ENCODE measurements at places on chromosomes 1 and 21.

DNA sequence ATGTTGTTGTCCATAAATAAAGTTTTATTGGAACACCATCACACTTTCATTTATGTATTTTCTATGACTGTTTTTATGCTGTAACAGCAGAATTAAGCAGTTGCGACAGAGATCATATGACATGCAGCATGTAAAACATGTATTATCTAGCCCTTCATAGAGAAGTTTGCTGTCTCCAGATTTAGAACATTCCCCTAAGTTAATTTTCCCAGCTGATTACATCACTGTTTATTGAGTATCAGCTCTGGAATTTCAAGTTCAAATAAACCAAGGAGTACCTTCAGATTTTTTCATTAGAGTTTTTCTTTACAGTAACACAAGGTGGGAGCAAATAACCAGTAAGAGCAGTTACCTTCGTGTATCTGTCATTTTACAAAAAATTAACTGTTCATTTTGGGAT is 792.8 kb downstream of the USP25 start:
- DNase-seq = no peak

DNA sequence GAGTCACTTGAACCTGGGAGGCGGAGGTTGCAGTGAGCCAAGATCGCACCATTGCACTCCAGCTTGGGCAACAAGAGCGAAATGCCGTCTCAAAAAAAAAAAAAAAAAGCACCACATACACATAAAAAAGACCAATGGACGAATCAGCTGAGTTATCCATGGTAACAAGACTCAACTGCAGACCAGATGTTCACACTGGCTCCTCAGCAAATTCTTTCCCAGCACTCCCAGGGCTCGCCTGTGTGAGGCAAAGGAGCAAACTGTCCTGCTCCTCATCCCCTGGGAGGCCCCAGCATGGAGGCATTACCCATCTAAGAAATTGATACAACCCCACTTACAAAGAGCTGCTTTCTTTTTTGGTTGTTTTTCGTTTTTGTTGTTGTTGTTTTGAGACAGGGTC is 3.1 kb downstream of the TMEM234 start:
- no peak for DNase-seq

DNA sequence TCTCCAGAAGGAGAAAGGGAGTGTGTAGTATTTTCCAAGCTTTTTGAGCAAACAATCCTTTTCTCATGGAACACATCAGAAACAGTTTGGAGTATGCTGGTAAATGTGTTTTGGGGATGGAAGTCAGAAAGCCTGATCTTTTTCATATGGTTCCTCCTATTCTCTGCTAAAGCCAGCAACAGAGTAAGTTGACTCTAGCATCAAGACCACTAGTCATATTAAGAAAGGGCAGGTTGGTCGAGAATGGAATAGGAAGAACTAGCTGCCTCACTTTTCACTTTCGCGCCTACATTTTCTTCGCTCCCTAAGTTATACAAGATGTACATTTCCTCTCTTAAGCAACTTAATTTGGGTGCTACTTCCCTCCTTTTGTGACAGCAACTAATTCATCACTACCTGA is 24.0 kb downstream of the PPT1 start:
- no peak for DNase-seq

- no peak for DNase-seq
Observed at GRCh38 chr1:17640393-17640792, 100.9 kb downstream of the ARHGEF10L start.

GRCh38 chr1:178146436-178146835 is 52.5 kb downstream of the RASAL2 start:
- no peak for DNase-seq

- no peak for DNase-seq
Observed at GRCh38 chr1:54870869-54871268, 16.1 kb downstream of the DHCR24 start.

- DNase-seq = no peak
Observed at GRCh38 chr1:181482521-181483284, 614 bp upstream of the CACNA1E start.

GRCh38 chr1:117810553-117810952 is 118.9 kb downstream of the GDAP2 start:
- DNase-seq = no peak

DNA sequence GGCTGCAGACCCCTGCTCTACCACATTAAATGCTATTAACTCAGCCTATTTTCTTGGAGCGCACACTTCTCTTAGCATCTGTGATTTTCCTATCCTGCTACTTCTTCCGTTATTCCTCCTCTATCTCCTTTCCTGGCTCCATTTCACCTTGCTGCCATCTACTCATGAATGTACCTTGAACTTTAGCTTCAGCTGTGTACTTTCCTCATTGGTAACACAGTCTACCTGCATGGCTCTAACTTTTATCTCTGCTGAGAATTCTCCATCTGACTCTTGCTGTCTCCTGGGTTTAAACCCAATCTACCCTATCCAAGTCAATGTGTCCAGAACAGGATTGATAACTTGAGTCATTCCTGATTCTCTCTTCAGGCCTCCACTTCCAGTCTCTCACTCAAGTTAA is 67.6 kb upstream of the MCOLN3 start:
- no peak for DNase-seq

DNA sequence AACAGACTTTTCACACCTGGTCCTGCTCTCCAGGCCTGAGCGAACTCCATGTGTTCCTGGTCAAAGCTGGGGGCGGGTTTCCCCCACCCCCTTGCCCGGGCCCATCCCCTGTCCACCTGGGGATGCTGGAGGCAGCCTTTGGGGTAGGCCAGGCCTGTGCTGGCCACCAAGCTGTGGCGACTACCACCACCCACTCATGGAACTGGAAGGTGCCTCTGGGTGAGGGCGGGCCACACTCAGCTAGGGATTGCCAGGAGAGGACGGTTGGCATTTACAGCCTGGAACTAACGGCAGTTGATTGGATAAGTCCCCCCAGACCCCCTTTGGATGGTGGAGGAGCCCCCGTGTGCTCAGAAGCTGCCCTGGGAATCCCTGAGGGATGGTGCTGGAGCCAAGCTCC is 7.9 kb downstream of the S100B start:
- no peak for DNase-seq

DNA sequence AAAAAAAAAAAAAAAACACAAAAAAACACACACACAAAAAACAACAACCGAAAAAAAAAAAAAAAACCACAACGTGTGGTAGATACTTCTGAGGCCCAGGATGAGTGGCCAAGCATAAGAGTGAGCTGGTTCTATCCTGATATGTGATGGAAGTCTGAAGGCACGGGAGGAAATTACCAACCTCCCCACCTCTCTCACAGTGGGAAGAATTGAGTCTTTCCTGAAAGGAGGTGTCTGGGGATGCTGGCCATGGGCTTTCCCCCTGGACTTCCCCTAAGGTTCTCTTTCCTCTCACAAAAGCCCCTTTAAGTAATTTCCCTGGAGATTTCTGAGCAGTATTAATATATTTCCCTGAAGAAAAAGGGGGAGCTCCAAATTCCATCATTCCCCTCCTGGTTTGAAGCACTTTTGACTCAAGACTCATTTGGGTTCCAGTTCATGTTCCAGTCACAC is 5.2 kb downstream of the TMCC2 start:
- DNase-seq = no peak
